ENCODE measurements at places on chromosomes 12 and 14. TPM values are rescaled to one million over a fixed set of nuclear protein-coding genes. Genes with fewer than 3 reads are reported as not detected.

DNA sequence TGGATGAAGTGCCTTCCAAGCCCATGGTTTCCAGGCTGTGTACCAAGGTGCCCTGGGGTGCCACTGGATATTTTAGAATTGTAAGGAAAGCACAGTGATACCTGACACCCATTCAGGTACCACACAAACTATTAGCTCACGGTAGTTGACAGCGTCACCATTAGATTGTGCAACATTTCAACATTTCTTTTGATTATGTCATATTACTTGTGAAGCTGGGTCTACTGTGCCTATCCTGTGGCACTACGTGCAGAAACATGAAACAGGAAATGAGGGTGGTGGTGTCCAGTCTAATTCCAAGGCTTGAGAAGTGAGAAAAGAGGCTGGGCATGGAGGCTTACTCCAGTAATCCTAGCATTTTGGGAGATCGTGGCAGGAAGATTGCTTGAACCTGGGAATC lies 75.5 kb upstream of the CPM start:
- DNase-seq, result no peak

DNA sequence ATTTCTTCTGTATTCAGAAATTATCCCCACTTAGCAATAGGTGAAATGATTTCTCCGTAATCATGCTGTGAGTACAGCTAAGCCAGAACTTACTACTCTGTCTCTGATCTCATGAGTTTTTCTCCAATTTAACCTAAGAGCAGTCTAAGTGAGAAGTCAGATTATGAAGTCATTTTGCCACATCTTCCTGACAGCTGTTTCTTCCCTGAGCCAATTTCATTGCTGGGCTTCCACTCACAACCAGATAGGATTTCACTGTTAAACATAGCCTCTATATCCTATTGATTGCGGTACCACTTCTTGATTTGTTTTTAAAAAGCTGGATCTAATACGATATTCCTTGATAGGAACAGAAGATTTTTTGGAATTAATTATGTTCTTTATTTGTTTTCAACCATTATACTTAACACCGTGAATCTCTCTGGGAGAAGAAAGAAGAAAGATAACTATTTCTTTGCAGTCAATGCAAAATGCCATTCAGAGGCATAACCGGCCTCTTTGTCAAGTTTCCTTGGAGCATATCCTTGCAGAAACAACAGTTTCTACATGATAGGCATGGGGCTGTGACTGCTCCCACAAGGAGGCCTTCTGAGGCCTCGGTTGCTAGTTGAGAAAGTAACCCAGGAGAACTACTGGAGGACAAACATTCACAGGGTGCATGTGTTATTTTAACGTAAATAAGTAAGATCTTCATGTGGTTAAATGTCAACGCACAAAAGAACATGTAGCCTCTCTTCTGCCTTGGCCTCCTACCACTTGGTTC lies 212.2 kb downstream of the NPAS3 start:
- DNase-seq, result no peak

The KRT83 gene
- not detected for total RNA-seq

DNA sequence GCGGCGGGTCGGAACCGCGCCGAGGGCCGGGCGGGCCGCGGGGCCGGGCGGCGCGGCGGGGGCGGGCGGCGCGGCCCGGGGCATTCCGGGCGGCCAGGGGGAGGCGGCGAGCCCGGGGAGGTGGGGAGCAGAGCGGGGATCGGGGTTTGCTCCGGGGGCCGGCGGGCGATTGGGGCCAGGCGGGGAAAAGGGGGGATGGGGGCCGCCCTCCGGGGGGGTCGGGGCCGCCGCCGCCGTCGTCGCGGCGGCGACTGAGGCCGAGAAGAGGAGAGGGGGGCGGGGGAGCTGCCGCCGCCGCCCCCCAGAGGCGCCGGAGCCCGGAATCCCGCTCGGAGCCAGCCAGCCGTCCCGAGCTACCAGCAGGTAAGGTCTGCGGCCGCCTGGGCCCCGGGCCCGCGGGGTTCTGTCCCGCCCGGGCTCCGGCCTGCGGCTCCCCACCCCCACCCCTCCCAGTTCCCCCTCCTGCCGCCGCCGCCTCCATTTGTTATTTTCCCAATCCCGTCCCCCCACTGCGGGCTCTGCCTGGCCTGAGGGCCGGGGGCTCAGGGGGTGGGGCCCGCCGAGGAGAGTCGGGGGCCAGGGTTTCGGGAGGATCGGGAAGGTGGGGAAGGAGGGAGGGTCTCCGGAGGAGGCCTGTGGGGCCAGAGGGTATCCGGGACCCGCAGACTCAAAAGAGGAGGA lies 403 bp downstream of the ATN1 start:
- peak; percentile 73 for DNase-seq
